ENCODE measurements at places on chromosomes 11 and 22. TPM values are rescaled to one million over a fixed set of nuclear protein-coding genes. Genes with fewer than 3 reads are reported as not detected.

DNA sequence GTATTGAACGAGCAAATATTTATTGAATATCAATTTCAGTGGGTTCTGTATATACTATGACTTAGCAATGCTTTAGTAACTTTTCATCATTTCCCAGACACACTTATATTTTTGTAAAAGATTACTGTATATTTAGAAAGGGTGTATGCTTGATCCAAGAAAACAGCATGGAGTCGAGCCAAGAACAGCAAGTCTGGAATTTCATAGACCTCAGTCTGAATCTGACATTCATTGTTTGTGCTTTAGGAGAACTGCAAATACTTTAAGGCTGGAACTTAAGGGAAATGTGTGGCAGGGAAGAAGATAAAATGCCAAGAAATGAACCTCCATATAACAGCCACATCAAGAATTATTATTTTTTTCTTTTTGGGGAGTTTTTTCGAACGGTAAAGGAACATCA is 1156.8 kb downstream of the LRRC4C start:
- no peak for DNase-seq

DNA sequence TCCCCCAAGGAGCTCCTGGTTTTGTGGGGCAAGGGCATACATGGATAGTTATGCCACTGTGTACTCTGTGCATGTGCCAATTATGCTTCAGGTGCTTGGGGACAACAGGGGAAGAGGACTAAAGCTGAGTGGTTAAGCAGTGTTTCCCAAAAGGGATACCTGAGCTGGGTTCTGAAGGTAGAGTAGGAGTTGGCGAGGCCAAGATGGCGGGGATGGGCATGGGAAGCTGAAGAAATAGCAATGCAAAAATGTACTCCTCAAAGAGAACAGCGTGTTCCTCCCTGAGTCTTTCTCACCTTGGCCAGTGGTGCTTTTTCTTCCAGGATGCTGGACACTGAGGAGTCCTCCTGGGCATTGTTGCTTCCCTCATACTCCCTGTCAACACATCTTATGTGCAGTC is 90.0 kb upstream of the LARGE1 start:
- no peak for DNase-seq

DNA sequence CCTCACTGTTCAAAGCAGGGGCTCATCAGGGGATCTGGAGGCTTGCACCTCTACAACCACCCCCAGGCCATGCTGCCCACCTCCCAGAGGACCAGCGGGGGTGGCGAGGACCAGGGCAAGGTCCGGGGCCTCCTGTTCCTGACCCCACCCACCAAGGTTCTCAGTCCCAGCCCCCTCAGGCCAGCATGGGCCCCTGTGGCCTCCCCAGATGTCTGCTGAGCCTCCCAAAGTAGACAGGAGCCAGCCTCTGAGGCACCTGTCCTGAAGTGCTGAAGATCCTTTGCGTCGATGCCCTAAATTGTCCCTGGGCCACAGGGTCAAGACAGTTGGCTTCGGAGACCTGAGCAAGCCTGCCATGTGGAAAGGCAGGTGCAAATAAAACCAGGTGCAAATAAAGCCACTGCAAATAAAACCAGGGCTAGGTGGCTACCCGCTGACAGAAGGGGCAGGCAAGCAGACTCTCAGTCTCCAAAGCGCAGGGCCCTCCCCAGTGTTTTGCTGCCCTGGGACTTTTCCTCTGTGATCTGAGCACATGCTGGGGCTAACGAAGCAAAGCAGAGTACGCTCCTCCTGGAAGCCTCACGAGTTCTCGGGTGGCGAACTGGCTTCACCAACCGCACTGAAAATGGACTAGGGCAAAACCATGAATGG is 22.4 kb upstream of the ARFGAP3 start:
- no peak for DNase-seq

DNA sequence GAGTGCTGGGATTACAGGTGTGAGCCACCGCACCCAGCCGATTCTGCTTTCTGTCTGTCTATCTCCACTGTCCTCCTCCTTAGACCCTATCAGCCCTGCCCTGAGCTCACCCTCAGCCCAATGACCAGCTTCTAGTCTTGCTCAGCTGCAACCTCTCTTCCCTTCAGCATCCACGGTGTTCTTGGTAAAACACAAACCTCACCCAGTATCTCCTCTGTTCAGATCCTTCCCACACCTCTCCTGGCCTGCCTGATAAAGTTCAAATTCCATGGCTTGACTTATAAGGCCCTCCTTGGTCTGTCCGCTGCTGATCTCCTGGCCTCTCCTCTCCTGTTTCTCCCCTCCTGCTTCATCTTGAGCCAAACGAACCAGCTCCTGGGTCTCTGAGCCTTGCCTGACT is 14.5 kb upstream of the NCF4 start:
- DNase-seq, result no peak

- no peak for DNase-seq
These were observed 426.6 kb downstream of the BRD1 start for GRCh38 chr22:49400941-49401598.

DNA sequence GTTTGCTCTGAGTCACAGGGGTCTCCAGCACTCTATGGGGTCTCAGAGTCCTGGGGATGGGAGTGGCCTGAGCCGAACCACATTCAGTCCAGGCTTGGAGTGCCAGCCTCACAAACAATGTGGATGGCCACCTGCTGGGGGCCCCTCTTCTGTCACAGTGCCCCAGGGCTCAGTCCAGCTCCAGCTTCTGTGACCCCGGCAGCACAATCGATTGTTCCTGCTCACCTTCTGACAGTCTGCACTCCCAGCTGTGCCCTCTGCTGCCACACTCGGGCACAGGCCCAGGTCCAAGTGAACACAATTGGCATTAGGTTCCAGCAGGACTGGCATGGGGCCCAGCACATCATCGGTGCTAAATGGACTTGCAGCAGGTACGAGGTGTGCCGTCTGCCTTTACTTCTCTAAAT is 84.8 kb downstream of the TP53I11 start:
- DNase-seq, result no peak

SLC6A5 gene
- polyA plus RNA-seq, result not detected

CCDC116 gene
- polyA plus RNA-seq, result 1.0 TPM

GAB4 gene
- polyA plus RNA-seq, result not detected

PKNOX2 gene
- 12.7 TPM for polyA plus RNA-seq
